Effector CD8-positive, alpha-beta T cell (primary cell): ENCODE measurements at places on chromosomes 11 and 22.

DNA sequence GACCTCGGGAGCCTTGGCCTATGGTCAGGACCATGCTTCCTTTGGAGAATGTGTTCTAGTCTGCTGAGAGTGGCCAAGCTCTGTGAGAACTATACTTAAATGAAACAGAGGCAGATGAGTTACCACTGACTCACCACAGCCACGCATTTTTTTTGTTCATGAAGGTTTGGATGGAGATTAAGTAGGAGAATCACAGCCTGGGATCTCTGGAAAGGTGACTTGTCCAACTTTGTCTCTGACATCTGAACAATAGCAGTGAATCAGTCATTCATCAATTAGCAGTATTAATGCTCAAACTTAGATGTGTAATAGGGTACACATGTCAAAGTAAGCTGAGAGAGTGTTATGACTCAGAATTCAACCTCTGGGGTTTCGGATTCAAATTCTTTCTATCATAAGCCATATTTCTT, 100.7 kb upstream of the ANO3 start:
- DNase-seq = no peak

DNA sequence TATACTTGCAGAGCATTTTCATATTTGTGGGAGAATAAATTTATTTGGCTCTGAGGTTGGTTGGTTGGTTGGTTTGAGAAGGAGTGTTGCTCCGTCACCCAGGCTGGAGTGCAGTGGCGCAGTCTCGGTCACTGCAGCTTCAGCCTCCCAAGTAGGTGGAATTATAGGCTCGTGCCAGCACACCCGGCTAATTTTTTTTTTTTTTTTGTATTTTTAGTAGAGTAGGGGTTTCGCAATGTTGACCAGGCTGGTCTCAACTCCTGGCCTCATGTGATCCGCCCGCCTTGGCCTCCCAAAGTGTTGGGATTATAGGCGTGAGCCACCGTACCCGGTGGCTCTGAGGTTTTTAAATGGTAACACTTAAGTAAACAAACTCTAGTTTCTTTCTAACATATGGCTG, 161.1 kb downstream of the TEAD1 start:
- DNase-seq = no peak

- no peak for DNase-seq
Observed at GRCh38 chr11:1872267-1872985, 19.3 kb downstream of the PRR33 start.

DNA sequence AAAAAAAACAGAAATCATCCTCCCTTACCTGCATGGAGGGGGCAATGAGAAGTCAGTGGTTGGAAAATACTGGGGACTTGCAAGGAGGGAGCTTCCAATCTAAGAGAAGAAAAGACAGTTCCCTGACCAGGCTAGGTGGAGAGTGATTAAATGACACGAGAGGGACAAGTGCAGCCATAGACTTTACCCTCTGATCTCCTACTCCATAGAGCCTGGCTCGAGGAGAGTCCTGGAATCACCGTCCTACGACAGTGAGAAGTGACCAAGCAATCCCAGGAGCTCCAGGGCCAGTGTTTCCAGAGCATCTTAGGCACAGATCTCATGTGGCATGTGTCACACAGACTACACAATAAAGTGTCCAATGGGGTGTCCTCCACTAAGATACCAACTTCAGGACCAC, 25.7 kb downstream of the MYH9 start:
- DNase-seq = no peak

DNA sequence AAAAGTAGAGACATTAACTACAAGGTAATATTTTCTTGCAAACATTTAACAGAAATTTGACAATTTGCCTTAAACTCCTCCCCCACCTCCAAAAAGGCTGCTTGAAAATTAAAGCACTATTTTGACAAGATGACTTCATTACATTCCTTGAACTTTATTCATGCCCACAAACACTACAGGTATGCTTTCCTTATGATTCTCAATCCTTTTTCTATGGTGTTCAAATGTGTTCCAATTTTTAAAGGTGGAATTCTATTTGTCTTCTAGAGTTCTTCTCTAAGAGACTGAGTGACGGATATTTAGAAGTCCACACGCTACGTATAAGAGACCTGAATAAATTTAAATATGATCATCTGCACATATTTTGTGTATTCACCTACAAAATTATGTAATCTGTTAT, 69.4 kb downstream of the MRTFA start:
- no peak for DNase-seq

DNA sequence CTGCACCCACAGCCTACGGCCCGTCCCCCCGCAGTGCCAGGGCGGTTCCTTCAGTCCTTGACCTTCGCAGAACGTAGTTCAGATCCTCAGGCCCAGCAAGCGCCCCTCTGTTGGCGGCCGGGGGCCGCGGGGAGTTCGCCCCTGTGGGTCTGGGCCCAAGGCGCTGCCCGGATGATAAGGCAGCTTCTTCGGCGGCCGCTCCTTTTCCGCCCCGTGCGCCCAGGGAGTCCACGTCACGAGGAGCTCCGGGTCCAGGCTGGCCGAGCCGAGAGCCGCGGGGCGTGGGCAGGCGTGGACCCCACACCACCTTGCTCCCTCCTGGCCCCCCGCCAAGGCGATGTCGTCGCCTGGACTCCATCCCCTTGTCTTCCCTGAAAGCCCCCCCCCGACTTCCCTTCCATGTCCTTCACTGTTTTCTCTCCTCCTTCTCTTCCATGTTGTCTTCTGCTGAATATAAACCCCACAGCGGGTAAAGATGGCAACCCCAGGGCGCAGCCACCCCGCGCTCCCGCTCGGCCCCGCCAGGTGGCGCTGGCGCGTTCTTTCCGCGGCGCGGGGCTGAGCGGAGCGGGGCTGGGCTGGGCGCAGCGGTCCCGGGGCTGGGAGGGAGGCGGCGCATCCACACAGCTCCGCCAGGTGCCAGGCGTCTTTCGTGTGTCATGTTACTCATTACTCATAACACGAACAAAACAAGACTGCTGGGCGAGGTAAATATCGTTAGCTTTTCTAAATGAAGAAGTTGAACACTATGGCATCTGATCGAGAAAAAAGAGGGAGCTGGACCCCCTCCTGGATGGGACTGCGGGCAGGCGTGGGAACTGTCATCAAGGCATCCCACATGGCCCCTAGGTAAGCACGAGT, 321.0 kb downstream of the NTM start:
- DNase-seq = no peak

- DNase-seq = no peak
Observed at GRCh38 chr11:17392872-17393271, 4.4 kb upstream of the KCNJ11 start.

DNA sequence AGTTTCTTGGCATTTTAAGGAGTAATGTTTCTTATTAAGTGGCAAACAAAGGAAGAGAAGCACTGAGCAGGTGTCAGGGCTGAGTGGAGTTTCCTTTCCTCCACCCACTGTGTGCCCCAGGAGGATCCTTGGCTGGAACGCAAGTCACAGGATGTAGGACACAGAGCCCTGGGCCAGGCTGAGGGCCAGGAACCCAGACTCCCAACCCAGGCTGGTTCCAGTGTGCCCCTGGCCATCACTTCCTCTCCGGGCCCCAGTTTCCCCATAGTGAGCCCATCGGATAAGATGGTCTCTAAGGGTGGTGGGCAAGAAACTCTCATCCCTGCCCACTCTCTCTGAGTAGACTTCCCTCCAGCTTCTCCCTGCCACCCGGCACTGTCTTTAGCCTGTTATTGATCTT, 45.3 kb downstream of the LMO1 start:
- no peak for DNase-seq

DNA sequence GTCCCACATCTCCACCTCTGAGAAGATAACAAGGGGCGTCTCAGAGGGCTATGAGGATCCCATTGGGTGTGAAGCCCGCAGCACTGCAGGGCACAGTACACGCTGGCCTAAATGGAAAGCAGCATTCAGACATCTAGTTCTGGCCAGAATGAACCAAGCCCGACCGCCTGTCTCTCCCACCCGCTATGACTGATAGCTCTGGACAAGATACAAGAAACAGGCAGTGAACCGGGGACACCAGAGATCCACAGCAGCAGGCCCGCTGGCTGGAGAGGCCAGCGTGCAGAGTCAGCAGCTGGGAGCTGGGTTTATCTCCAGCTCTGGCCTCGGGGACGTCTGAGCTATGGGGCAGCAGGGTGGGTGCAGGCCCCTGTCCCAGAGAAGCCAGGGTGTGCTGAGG, 9.6 kb downstream of the CERK start:
- DNase-seq = no peak

GRCh38 chr11:91078221-91078620, 855.4 kb upstream of the CHORDC1 start:
- DNase-seq = no peak

DNA sequence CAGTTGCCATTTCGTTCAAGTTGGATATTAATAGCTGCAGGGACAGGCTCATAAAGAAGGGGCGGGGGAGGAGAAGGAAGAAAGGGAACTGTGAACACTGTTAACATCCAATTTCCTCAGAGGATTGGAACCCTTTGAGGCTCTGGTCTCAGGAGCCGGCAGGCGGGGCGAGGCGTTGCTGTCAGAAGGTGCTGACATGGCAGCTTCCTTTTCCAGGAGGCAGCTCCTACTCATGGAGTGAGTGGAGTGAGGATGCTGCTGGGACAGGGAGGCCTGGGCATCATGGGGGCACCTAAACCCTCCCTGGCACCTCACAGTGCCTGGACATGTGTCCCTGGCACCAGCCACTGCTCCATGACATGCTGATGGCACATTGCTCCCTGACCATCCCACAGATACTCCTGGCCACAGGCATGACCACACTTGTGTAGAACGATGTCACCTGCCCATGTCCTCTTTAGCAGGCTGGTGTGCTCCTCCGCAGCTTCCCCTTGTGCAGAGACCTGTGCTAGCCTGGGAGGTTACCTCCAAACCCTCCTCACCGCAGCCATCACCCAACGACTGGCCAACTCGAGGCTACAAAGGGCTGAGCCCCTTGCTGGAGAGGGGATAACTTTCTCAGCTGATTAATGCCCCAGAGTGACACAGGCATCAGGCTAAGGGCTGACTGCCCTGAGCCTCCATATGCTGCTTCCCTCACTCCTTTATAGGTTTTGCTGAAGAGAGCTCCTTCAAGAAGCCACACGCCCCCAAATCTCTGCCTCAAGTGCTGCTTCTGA, 79.6 kb upstream of the NECTIN1 start:
- no peak for DNase-seq

DNA sequence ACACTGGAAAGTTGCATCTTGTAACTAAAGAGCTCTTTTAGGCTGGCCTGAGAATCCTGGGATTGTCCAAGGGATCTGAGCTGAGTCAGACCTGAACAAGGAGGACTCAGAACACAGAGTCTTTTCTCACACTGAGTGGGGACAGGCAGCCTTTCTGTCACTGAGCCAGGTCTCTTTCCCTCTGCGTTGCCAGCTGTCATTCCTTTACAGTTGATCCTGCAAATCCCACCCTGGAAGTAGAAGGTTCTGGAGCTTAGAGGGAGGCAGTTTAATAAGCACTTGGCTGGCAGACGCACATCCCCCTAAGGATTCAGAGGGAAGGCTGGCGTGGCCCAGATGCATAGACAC, 76.3 kb upstream of the SUSD2 start:
- DNase-seq = no peak

DNA sequence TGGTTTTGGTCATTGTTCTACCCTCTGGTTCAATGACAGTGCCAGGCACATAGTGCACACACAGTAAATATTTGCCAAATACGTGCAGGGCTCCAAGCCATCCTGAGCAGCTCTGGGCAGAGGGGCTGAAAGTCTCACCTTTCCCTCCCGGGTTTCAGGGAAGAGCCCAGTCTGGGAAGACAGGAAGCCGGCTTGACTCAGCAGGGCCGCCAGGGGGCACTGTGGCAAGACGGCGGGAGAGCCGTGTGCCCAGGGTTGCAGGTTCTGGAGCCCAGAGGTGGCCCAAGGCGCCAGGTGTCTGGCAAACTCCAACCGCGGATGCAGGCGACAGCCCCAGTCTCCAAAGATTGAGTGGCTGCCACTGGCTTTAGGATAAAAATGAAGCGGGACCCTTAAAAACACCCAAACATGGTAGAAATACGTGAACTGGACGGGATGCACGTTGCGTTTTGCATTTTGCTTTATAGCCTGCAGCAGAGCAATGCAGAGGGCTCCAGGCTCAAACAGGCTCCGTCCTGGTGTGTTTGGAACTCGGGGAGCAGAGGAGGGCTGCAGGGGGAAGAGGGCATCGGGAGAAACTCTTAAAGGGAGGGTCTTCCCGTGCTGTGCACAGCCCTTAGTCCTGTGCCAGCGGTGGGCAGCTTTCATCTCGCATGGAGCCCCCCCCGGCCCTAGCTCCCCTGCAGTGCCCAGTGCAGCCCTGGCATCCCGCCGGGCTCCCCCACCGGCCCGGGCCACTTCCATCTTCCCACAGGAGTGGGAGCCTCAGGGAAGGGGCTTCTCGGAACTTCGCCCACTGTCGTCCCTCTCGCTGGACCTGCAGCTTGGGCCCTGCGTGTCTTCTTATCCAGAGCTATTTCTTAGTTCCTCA, 10.7 kb downstream of the KRTAP5-5 start:
- no peak for DNase-seq

- DNase-seq = no peak
Observed at GRCh38 chr11:42161886-42162285, 702.4 kb upstream of the LRRC4C start.

DNA sequence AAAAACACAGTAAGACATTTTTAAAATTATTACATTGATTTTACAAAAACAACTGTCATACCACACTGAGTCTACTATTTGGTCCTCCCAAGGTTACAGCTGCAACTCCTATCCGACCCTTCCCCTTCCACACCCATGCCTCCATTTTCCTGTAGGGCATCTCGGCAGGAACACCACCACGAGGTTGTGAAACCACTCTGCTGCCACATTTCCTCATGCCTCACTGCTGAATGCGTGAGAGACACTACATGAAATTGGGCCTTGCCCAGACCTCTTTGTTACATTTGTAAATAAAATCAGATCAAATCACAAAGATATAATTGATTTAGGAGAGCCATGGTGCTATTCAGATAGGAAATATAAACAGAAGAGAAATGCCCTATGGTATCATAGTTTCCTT, 2.0 kb downstream of the ARHGAP32 start:
- DNase-seq = no peak

GRCh38 chr11:2927851-2928604, 1.2 kb downstream of the PHLDA2 start:
- DNase-seq = no peak

GRCh38 chr11:92246630-92247029, 22.0 kb downstream of the FAT3 start:
- DNase-seq = no peak

DNA sequence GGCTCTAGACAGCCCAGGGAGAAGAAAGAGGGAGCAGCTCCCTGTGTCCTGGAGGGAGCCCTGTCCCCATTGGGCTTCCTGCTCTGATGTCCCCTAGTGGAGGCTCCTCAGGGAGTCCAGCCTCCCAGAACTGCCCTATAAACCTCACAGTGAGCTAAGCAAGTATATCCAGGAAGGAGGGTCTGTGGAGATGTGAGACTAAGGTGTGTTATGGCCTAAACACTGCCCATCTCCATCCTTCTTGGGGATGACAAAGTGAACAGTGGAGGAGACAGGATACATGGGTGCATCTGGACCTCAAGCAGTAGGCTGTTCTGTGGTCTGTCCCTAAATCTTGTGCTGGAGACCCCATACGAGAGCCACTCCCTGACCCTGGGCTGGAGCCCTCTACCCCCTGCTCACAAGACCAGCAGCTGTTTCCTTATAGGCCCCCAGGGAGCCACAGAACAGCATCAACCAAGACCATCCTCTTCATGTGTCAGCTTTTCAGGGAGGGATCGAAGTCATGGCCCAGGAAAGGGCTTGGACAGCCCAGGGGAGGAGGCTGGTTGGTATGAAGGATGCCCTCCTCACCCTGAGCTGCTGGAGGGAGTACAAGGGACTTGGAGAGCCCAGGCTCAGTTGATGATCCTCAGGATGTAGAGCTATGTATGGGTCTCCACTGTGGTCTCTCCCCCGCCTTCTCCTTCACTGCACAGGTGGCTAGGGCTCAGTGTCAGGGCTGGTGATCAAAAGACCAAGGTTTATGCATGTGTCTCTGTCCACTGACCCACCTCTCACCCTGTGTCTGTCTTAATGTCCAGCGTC, 49.7 kb upstream of the TOP3B start:
- DNase-seq = no peak

GRCh38 chr11:17076517-17077239, 789 bp downstream of the RPS13 start:
- DNase-seq = no peak
